Tracheal epithelial cell (primary cell): ENCODE measurements at places on chromosomes 4 and X. TPM values are rescaled to one million over a fixed set of nuclear protein-coding genes. Genes with fewer than 3 reads are reported as not detected.

Gene PLRG1
- 95.9 and 105 TPM in 2 replicates for total RNA-seq

Gene APBB2
- 30.1 and 40.7 TPM in 2 replicates for total RNA-seq

Gene IDS
- total RNA-seq, result 26.6 and 40.7 TPM in 2 replicates

Gene RNF150
- total RNA-seq, result 0.21 and 0.24 TPM in 2 replicates

Gene VMA21
- total RNA-seq, result 48.7 and 59.3 TPM in 2 replicates

Gene GPRASP3
- total RNA-seq, result 1.3 and 1.7 TPM in 2 replicates

Gene TCEAL1
- total RNA-seq, result 11.6 and 24.5 TPM in 2 replicates

Gene HSFX1
- 0.48 and 0.85 TPM in 2 replicates for total RNA-seq

Gene PF4V1
- 2.7 TPM in 1 of 2 replicates, not detected in the other for total RNA-seq

Gene OTUD6A
- not detected in 2 replicates for total RNA-seq

Gene CXorf58
- not detected in 2 replicates for total RNA-seq

Gene S100G
- total RNA-seq, result not detected in 2 replicates

Gene PARM1
- under 0.01 and 0.21 TPM in 2 replicates for total RNA-seq

Gene C4orf36
- total RNA-seq, result 1.3 and 2.9 TPM in 2 replicates

Gene SMIM43
- total RNA-seq, result 0.24 TPM in 1 of 2 replicates, not detected in the other

Gene PLP1
- total RNA-seq, result not detected in 2 replicates

Gene SERPINA7
- total RNA-seq, result not detected in 2 replicates

Gene MAP7D3
- total RNA-seq, result 3.2 and 6.5 TPM in 2 replicates

Gene FGA
- total RNA-seq, result not detected in 2 replicates

Gene DNAAF6
- not detected in 2 replicates for total RNA-seq

Gene ATP7A
- 4.0 and 4.6 TPM in 2 replicates for total RNA-seq

Gene CLCN4
- 2.4 and 3.0 TPM in 2 replicates for total RNA-seq

Gene MAGEB10
- not detected in 2 replicates for total RNA-seq

Gene PAGE1
- not detected in 2 replicates for total RNA-seq

Gene PPEF1
- total RNA-seq, result 0.21 TPM in 1 of 2 replicates, not detected in the other

Gene TLR7
- total RNA-seq, result under 0.01 TPM in 1 of 2 replicates, not detected in the other

Gene DRP2
- total RNA-seq, result under 0.01 TPM in 2 replicates
